ENCODE measurements at places on chromosomes 5 and 9.

DNA sequence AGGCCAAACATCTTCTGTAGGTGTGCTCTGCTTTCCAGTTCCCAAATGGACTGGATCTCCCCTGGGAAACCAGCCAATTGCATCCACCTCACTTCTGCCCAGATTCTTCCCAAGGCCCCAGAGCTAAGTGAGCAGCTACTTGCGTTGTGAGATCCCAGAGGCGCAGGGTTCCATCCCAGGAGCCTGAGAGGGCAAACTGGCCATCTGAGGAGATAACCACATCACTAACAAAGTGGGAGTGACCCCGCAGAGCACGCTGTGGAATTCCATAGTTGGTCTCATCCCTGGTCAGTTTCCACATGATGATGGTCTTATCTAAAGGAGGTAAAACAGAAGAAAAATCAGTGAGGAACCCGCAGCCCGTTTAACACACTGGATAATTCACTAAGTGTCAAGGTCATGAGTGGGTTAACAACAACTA is 1.7 kb downstream of the RACK1 start:
- peak; percentile 59 for DNase-seq

DNA sequence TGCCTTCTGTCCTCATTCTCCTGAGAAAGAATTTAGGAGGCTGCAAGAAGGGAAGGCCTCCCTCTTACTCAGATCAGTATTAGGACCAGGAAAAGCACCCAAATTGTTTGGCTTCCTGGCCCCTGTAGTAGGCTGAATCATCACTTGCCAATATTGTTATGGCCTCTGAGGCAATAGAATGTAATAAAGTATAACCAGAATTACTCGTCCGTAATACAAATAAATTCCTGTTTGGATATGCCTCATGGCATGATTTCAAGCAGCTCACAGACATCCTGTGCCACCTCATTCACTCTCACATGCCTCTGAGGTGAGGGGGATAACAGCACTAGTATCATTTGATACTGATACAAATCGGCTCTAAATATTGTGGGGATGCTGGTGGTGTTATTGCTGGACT is 427.3 kb downstream of the ISL1 start:
- no peak for DNase-seq

DNA sequence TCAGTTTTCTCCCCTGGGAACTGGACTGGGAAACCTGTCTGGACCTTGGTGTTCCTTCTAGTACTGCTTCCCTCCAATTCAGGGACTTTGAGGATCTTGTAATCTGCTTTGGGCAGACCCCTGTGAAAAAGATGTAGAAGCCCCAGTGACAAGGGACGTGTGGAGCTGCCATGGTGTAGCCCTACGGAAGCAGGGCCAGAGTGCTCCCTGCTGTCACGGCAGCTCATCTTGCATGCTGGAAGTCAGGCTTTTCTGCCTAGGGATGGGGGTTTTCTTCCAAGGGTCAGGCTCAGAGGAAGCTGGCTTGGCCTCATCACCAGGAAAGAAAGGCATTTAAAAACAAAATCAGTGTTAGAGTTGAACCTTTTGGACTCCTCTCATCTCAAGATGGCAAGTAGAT is 86.4 kb downstream of the AMBP start:
- DNase-seq = no peak

GRCh38 chr5:39106322-39106721 is 32.1 kb upstream of the RICTOR start:
- no peak for DNase-seq

DNA sequence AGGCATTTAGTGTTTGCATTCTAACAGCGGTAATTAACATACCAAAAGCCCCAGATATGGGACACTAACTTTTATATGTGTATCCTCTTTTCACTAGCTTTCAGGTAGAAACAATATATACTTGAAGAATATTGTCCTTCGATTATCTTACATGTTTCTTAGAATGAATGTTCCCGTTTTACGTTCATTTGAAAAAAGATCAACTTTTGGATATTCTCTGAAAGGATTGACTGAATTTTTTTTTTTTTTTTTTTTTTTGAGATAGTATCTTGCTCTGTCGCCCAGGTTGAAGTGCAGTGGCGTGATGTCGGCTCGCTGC is 32.2 kb upstream of the FSD1L start:
- DNase-seq = no peak

- no peak for DNase-seq
Measured at GRCh38 chr5:93567424-93567823, 13.6 kb downstream of the NR2F1-AS1 start.

DNA sequence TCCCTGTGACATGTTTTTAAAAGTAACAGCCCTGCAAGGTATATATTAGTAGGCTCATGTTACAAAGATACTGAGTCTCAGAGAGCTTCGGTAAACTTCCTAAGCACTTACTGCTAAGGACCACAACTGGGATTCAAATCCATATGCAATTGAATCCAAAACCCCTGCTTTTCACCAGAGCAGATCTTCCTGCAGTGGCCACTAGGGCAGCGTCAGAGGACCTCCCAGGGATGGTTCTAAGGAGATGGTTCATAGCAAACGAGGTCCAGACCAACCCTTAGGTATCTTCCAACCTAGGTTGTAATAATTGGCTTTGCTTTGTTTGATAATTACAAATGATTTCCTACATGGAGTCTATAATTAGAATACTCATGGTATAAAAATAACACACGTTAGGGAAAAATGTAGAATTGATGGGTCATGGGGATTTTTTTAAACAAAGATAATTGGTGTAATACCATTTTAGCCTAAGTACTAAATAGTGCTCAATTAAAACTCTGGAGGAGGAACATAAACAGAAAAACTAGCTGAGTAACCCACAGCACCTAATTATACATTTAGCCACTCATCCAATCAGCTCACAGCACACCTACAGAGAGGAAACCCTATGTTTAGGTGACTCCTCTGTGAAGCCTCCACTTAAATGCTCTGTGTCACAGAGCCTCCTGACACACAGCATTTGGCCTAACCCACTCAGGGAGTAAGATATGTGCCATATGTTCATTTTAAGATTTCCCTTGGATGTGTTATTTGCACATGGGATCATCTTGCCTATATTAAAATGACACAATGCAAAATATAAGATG is 10.0 kb upstream of the CAST start:
- DNase-seq = no peak

- DNase-seq = no peak
Measured at GRCh38 chr5:157913575-157913974, 54.6 kb upstream of the CLINT1 start.

- no peak for DNase-seq
Measured at GRCh38 chr5:165538065-165538464, 2032.6 kb downstream of the MAT2B start.

DNA sequence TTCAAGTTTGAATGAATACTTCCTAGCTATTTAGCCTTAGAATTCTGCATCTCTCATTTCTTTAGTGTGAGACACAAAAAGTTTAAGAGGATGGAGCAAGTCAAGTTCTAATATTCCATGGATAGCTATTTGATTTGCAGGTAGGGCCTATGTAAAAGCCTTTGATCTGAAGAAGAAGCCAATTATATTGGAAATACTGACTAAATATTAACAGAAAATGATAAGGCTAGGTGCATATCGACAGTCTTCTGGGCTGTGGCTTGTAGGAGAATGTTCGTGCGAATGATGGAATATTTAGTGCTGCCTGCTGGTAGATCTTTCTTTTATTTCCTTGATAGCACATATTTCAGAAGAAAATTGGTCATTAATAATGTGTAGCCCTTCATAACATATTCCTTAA is at the start of gene LECT2:
Gene LECT2 (minus strand): TSS at position 85 of the 400 bp plus-strand sequence. CDS start 150 bp downstream, outside the sequence.
- DNase-seq = no peak

DNA sequence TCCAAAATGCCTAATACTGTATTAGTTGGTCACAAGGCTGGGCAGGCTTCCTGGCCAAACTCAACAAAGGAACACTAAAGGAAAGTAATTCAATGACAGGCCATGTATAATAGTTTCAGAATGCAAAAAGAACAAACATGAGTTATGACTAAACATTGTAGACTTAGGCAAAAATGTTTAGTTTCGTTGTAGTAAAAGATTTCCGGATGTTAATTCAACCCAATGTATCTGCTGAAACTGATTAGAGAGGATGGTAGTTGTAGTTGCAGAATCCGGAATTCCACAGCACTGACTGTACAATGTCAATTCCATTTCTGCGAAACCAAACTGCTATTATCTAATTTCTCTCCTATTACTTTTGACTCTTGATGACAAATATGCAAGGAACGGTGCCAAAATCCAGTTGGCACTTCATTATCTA is 117.9 kb upstream of the FST start:
- DNase-seq = no peak

GRCh38 chr5:40409601-40410000 is 270.1 kb upstream of the PTGER4 start:
- no peak for DNase-seq

- DNase-seq = no peak
Measured at GRCh38 chr5:90285581-90285980, 124.0 kb downstream of the CETN3 start.

DNA sequence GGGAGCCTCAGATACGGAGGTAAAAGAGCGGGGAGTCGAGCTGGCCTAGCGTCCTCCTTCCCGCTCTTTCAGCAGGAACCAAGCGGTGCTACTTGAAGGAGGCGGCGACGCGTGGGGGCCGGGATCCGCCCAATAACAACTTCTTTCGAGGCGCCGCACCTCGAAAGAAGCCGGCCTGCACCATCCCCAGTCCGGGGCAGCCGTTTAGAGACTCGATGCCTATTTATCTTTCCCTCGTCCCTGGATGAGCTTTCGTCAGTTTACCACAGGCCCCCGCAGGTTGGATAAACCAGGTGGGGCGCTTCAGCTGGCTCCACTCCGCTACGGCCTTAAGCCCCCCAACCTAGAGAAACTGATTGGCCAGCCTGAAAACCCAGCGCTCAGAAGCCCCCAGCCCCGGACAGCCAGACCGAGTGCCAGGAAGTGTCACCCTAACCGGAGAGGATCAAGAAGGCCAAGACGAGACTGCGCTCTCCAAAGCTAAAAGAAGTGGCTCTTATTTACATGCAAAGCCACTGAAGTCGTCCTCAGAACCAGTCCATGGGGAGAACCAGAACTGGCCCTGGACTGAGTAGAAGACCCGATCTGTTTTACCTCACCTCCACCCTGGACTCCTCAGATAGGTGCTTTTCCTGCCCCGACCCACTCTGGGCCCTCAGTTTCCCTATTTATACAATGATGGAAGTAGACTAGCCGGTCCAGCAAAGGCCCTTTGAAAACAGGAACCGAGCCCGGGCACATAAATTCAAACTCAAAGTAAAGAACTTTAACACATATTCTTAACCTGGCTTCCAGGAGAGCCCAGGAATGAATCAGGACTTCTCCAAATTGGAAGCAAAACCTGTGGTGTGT is 1.4 kb downstream of the HAND1 start:
- peak; percentile 61 for DNase-seq

GRCh38 chr9:2053883-2054845 is 39.0 kb downstream of the SMARCA2 start:
- peak; percentile 63 for DNase-seq

- no peak for DNase-seq
Measured at GRCh38 chr9:121935739-121936138, 157.4 kb downstream of the TTLL11 start.

DNA sequence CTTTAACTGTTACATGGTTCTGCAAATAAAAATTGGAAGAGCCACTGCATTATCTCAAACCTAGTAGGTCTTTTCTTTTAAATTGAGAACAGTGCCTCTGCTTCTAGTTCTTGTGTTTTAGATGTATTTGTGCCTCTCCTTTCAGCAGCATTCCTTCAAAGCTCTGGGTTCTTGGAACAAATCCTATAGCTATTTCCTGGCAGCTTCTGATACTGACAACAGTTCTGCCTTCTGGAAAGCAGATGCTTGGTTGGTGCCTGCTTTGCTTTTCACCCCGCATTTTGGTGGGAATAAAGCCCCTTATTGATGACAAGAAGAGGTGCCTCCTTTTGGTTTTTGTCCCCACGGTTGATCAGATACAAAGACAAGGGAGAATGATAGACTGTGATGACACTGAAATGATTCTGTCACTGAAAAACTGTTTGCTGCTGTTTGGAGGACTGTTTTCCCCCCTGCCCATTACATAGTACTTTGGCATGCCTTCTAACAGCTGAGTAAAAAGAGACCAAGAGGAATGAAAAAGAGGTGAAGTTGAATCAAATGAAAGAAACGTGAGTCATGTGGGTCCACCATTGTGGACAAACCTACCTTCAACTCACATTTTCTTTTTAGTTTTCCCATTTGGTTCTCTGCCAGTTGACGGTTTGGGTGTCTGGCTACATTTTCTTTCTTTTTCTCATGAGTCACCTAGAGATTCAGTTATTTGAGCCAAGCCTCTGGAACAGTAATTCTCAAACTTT is 5.6 kb downstream of the PTCD2 start:
- DNase-seq = no peak

DNA sequence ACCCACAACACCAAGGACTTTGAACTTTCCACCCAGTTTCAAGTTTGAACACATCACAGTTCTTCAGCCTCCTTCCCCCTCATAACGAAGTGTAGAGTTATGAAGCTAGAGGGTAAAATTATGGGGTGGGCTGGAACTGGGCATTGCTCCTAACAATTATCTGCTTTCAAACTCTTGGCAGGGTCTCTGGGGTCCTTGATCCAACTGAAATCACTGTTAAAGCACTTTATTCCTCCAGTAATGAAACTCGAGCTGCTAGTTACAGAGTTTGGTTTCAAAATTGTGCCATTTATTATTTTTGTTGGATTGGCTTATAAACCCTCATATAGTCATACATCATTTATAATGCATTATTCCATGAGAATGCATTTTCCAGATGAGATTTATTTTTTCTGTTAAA is 158.5 kb downstream of the RGS3 start:
- DNase-seq = peak; percentile 13

- DNase-seq = no peak
Measured at GRCh38 chr9:110916403-110916802, 121.9 kb downstream of the LPAR1 start.

GRCh38 chr9:76594764-76595424 is 135.9 kb downstream of the GCNT1 start:
- DNase-seq = no peak

DNA sequence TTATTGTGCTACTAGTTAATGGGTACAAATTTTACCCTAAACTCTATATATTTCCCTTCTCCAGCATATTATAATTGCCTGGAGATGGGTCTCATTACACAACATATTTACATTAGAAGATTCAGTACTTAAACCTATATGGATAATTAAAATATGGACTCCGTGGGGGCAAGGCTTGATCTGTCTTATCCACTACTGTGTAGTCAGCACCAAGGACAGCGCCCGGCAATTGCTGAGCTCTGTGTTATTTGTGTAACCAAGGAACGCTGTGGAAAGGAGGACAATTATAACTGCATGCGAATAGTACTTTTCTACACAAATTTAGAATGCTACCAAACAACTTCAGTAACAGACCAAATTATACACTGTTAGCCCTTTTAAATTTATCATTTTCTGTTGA is 77.7 kb downstream of the DNAH5 start:
- peak; percentile 53 for DNase-seq

- no peak for DNase-seq
Measured at GRCh38 chr9:1962122-1962521, 53.0 kb upstream of the SMARCA2 start.
